ENCODE measurements at places on chromosomes 4 and X. TPM values are rescaled to one million over a fixed set of nuclear protein-coding genes. Genes with fewer than 3 reads are reported as not detected.

Gene ERAS
- total RNA-seq, result not detected

Gene APBB2
- 24.4 TPM for total RNA-seq

Gene CXorf65
- total RNA-seq, result not detected

Gene CT47B1
- total RNA-seq, result not detected

Gene FAM133A
- total RNA-seq, result not detected

Gene CDX4
- not detected for total RNA-seq

Gene FAM9B
- not detected for total RNA-seq

Gene RAB39B
- total RNA-seq, result 0.22 TPM

Gene CXCL1
- 36.3 TPM for total RNA-seq
